ENCODE measurements at places on chromosomes 11 and 22.

- DNase-seq: no peak
These were observed 25.8 kb upstream of the FXYD6 start for GRCh38 chr11:117902001-117902845.

DNA sequence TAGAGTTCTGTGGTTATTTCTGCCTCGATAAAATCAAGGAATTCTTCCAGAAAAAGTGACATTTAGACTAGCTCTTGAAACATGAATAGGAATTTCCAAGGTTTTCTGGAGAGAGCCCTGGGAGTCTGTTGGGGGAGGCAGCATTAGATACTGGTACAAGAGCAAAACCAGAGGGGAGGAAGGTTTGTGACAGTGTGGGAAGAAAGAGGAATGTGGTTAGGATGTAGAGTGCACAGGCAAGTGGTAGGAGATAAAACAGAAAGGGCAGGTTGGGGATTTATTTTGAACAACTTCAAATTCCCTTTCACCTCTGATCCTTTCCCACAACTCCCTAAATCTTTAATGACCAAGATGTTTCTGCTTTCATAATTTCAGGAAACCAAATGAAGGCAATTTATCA, 588.4 kb downstream of the METTL15 start:
- DNase-seq: no peak

DNA sequence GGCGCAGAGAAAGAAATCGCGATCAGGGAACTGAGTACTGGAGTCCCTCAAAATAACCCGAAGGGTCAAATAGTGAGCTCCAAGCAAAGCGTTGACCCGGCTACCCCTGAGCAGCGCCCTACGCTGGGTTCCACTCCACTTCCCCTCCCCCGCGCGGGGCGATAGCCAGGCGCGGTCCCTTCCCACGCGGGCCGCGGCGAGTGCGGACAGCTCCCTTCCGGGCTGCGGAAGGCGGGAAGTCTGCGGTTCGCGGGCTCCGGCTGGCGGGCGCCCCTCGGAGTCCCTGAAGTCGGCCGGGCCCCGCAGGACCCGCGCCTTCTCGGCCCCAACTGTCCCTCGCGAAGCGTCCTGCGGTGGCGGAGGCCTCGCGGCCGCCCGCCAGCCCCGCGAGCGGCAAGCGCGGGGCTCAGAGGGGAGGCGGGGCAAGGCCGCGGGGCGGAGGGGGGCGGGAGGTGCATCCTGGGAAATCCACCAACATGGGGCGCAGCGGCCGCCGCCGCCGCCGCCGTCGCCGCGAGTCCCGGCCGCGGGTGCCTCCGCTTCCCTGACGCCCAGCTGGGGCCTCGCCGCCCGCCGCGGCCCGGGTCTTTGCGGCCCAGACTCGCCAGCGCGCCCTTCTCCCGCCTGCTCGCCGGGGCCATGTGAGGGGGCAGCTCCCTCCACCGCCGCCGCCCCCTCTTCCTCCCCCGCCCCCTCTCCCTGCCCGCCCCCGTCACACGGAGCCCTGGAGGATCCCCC, at the start of gene QSER1:
Gene QSER1, plus strand, starts transcription at position 457 of the 738 bp plus-strand sequence. CDS start 315 bp downstream, outside the sequence.
- peak; percentile 73 for DNase-seq

DNA sequence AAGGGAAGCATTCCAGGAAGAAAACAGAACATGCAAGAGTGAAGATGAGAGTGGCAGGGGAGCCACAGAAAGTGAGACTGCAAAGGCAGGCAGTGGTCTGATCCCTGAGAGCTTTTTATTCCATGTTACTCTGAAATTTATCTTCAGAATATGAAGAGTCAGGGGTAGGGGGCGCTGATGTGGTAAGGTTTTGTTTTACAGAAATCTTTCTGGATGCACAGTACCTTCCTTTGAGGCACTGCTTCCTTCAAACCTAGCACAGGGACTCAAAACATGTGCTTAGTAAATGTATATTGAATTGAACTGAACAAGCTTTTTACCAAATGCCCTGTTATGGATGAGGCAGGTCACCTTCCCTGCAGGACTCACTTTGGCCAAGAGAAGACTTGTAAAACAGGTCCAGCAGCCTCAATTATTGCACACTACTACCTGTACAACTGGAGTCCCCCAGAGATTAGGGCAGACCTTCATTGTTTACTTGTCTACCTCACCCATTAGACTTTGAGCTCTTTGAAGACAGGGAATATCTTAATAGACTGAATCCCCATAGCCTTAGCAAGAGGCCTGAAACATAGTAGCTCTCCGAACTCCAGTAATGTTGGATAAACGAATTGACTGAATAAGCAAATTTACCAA, 2.2 kb downstream of the PAK1 start:
- peak; percentile 10 for DNase-seq

GRCh38 chr11:107847184-107847583, 11.4 kb downstream of the SLC35F2 start:
- DNase-seq: peak; percentile 54

GRCh38 chr22:22519591-22519990, 479 bp downstream of the ZNF280A start:
- no peak for DNase-seq

DNA sequence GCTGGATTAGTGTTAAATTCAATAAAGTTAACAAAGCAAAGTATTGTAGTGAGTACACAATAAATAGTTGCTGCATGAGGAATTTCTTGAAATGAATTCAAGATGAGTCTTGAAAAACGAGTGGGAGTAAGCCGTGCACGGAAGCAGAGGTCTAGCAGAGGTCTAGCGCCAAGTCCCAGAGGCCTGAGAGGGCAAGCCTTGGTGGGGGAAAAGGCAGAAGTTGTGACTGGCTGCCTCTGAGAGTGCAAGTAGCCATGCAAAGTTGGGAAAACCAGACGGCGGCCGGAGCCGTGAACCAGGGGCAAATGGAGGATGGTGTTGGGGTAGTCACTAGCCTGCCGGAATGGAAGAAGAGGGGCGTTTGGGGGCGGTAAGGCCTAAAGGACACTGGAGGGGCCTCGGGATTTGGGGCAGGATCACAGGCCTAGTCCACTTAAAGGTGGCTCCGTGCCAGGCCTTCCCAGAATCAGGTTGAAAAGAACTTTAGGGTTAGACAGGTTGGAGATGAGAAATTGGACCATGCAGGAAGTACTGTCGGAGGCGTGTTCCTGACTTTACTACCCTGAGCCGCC, 379 bp upstream of the SLC3A2 start:
- peak; percentile 52 for DNase-seq

GRCh38 chr22:11325767-11326166, 4202.2 kb upstream of the OR11H1 start:
- DNase-seq: no peak

DNA sequence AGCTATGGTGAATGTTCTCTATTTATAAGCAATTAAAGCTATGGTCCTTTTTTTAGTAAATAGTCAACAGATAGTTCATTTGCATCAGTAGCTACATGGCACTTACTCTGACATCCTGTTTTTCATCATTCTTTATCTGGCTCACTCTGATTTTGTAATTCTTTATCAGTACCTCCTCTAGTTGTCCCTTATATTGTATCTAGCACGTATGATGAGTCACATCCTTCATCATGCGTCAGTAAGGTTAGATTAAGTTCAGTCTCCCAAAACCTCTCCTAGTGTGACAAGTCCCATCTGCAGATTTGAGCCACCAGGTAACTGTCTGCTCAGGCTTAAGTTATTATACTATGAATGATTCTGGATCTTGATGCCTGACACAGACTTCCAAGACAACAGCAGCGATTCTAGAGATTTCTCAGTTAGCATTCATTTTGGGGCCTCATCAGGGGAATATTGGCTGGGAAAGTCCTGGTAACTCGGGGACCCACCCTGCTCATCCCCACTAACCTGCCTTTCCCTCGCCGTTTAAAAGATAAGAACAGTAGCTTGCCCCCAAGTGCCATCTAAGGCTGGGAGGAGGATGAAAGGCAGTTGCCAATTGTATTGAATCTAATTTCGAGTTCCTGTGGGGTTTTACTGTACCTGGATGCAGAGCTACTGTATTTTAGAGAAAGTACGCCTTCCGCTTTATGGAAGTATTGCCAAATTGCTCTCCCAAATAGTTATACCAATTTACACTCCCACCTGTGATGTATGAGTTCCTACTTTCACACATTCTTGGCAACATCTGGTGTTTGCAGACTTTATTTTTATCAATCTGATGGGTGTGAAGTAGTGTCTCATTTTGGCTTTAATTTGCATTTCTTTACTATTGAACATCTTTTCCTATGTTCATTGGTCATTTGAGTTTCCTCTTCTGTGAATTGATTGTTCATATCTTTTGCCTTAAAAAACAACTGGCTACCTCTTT, 55.9 kb downstream of the ZC3H12C start:
- DNase-seq: peak; percentile 13

DNA sequence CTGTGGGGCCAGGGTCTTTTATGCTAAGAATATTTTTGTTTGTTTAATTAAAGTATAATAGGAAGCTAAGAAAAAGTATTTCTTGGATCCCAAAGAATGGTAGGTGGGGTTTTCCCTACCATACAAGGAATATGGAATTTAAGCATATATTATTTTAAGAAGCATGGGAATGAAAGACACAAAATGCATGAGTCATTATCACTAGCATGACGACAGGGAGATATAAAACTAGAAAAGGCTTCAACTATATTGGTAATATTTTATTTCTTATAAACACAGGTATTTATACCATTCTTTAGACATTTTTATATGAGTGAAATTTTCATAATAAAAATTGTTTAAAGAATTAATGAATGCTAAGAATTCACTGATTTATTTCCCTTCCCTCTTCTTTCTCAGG, 39.3 kb upstream of the SOX6 start:
- DNase-seq: no peak

GRCh38 chr22:40396882-40397281, 26.5 kb downstream of the SGSM3 start:
- no peak for DNase-seq

- peak; percentile 26 for DNase-seq
These were observed 1.3 kb downstream of the PARVG start for GRCh38 chr22:44181912-44182587.
